Thoracic aorta (tissue), 2 donors: ENCODE measurements at places on chromosomes 2 and 18.

GRCh38 chr2:164485541-164485940, 135.7 kb downstream of the GRB14 start:
- DNase-seq = no peak

- DNase-seq = no peak
Measured at GRCh38 chr2:175745911-175746310, 256.2 kb downstream of the LNPK start.

DNA sequence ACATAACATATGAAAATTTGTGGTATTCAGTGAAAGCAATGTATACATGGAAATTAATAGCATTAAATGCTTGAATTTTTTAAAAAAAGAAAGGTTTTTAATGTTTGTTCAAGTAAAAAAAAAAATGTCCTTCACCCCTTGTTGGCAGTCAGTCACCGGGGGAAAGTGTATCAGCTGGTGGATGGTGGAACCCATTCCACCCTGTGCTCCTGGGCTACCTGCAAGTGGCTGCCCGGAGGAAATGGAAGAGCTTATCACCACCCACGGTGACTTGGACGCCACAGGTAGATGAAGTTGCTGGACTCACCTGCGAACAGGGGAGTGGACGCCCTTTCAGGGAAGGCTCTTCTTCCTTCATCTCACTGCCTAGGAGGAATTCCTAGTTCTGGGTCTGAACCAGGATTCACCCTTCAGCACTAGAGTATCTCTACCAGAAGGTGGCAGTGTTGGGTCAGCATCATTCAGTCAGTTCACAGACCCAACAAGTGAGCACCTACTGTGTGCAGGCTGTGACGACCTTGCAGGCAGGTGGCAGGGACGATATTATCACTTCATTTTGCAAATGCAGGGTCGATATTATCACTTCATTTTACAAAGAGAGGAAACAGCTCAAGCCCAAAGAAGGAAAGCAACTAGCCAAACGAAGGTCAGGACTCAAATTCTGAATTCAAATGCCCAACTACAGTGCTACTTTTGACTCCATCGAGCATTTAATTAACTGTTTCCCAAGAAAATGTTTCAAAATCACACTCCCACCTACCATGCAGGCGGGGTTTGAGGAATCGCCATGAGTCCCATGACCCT, 35.8 kb downstream of the CIB4 start:
- DNase-seq = no peak

- no peak for DNase-seq
Measured at GRCh38 chr2:32746669-32747068, 118.8 kb downstream of the TTC27 start.

DNA sequence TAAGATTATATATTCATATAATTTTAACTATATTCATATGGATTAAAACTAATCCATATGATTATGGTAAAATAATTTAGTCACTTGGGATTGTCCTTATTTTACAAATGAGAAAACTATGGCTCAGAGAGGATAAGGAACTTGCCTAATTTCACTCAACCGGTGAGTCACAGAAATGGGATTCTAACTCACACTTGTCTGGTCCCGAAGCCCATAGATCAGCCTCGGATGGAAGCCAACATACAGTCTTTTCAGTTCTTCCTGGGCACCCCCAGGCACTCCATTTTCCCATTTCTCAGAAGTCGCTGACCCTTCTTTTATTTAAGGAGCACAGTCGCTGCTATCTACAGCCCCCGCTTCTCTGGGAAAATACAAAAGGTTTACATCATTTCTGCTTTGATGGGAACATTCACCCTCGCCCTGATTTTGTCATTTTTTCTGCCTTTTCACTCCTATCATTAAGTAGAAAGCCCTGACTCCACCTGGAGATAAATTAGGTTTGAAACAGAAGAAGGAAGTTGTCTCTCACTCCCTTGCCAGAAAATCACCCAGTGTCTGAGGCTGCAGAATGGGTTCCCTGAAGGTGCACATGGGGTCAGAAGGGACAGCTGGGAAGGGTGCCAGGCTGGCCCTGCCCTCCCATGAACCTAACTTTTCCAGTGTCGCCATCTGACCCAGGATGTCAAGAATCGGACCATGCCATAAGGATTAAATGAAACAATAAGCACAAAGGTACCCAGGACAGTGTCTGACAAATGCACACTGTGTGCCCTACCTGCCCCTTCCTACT, 36.6 kb downstream of the CYP1B1 start:
- DNase-seq = no peak

DNA sequence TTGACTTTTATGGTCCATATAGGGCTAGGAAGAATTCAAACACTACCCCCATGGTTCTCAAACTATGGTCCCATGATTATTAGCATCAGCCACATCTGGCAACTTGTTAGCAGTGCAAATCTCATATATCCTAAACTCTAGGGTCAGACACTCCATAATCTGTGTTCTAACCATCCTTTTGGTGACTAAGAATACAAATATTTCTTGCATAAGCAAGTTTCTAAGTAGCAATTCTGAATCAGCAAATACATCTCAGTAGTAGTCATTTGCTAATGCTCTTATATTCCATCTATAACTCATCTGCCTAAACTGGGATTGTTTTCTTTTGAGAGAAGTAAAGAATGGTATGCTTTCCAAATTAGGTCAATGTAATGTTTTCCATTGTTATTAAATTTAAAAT, 447.3 kb downstream of the TMX3 start:
- no peak for DNase-seq

DNA sequence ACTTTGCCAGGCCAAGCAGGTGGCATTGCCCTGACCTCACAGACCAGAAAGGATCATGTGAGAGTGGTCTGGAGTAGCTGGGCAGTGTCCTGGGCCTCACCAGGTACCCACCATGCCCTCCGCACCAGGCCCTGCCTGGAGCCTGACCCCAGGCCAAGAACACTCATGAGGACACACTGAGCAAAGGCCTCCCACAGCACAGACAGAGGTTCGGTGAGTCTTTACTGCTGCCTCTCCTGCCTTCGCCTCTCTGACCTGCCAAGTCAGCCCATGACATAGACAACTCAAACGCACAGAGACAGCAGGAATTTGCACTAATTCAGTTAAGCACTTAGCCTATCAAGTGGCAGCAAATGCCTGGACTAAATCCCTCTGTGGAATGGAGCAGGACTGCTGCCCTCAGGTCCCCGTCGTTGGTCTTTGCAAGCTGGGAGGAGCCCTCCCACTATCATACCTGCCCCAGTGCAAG, 62.5 kb downstream of the RHOB start:
- no peak for DNase-seq

DNA sequence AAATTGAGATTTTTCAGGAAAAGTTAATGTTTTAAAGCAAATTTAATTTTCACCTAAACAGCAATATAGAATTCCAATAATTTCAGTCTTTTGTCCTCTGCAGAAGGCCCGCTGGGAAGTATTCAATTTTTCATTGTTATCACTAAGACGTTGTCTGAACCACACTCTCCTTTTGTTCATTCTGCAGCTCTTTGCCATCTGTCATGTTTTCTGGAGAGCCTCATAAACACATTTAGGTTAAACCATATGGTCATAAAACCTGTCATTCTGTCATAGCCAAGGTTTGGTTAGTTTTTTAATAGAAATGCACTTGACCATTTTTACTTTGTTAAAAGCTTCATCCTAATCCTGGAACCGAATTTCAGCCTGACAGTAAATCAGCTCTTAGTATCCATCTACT, 54.0 kb upstream of the PGAP1 start:
- no peak for DNase-seq

DNA sequence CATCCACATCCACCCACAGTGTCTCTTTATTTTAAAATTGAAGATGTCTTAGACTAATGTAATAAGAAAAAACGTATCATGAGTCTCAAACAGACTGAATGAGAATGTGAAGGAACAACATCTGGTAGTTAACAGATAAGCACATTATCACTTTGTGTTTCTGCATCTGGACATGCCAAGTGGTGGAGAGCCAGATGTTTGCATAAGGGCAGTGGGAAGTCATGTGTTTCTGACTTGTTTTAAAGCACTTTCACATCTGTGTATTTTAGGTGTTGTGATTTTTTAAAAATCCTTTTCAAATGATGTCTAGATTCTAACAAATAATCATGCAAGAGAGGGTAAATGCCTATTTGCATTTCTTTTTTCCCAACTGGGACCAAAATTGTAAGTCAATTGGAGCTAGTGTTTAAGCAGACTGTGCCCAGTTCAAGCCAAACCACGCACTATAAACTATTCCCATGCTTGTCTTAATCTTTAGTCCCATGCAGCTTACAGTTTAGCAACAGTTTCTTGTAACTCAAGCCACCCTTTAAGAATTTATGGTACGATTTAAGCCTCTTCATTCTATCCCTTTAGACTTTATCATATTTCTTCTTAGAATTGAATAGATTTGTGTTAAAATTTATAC, 272.7 kb upstream of the DOK6 start:
- no peak for DNase-seq

GRCh38 chr18:79528846-79529245, 133.1 kb downstream of the NFATC1 start:
- DNase-seq = no peak

DNA sequence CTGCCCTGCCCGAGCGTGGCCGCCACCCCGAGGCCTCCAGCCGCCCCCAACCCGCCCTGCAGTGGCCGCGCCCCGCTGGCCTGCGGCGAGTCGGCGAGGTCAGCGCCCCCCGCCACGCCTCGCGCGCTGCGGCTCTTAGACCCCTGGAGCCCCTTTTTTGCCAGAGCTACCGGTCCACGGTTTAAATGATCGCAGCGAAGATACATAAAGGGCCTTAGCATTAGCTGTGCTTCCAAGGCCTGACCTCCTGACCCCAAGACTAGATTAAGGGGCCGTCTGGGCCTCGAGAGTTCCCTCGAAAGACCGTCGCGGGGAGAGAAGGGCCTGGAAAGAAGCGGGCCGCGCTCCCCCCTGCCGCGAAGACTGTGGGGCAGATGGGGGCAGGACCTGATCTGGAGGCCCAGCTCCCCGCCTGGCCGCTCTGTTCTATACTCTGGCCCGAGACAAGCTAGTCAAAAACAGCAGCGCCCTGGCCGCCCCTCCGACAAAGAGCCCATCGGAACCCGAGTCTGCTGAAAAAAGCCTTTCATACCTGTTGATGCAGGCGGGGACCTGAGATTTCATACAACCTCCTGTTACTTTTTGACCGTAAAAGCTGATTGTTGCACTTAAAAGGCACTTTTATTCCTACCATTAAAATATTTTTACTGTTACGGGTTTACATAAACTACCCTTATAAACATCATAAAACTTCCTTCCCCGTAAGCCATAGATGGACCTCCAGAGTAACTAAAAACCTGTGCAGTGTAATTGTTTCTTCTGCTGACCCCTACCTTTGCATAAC, 68.7 kb upstream of the PSMD14 start:
- no peak for DNase-seq

GRCh38 chr2:6183226-6183625, 491.0 kb downstream of the SOX11 start:
- no peak for DNase-seq

DNA sequence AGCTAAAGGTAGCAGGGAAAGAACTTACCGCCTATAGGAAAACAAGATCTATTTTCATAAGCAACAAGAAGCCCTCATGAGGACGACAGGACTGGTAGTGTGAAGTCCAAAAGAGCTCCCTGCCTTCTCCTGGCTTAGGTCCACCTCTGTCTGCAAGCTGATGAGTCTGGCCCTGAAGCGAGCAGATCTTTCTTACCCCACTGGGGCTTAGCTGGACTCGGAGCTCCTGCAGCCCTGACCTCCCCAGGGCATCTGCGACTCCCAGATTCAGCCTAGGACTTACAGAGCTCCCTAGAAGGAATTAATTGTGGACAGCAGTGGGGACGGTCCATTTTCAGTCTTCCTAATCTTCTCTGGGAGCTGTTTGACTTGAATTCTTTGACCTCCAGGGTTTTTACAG, 53.7 kb downstream of the MCFD2 start:
- no peak for DNase-seq

- DNase-seq = no peak
Measured at GRCh38 chr2:173963323-173963816, 1.8 kb downstream of the SP3 start.

- no peak for DNase-seq
Measured at GRCh38 chr18:54444319-54444914, 86.7 kb downstream of the C18orf54 start.

DNA sequence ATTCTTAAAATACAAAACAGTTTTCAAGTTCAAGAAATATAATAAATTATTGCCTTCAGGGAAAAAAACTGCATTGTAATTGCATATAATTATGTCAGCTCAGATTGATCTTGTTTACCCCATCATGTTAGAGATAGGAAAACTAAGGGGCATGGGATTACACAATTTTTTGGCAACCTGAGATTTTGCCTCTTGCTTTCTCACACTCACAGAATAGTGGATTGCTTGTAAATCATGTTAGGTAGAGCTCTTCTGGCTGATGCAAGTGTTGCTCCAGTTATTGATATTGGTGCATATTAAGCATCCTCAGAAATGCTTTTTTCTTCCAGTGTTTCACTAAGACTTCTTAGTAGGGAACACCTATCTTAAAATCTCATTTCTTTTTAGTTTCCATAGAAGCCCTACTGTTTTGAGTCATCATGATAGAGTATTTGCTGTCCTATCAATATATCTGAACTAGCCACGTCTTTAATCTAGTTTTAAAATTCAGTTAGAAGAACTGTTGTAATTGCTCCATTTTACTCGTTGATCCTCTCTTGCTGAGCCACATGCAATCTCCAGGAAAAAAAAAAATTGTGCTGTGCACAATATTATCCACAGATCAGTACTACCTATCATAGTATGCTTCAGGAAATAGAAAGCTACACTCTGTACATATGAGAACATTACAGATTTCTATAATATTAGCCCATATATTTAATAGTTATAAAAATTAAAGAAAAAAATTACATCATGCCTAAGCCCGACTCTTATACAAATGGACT, 393.1 kb downstream of the LRP1B start:
- no peak for DNase-seq
